ENCODE measurements at places on chromosomes 1 and 21. TPM values are rescaled to one million over a fixed set of nuclear protein-coding genes. Genes with fewer than 3 reads are reported as not detected.

GRCh38 chr1:153355445-153356071 lies 2.1 kb upstream of the S100A9 start:
- DNase-seq = no peak

ILDR2 gene
- 0.60 TPM for total RNA-seq

DNA sequence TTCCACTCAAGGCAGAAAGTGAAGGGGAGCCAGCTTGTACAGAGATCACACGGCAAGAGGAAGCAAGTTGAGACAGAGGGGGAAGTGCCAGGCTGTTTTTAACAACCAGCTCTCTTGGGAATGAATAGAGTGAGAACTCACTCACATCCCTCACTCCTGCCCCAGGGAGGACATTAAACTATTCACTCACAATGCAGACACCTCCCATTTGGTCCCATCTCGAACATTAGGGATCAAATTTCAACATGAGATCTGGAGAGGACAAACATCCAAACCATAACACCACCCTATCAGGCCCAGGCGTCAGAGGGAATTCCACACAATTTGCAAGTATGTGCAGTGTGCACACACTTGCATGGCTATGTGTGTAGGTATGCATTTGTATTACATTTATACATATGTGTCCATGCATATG lies 62.7 kb downstream of the DMAP1 start:
- DNase-seq = no peak

GRCh38 chr1:173195596-173196088 lies 11.5 kb downstream of the TNFSF4 start:
- no peak for DNase-seq

CRABP2 gene
- total RNA-seq = 2.7 TPM

DNA sequence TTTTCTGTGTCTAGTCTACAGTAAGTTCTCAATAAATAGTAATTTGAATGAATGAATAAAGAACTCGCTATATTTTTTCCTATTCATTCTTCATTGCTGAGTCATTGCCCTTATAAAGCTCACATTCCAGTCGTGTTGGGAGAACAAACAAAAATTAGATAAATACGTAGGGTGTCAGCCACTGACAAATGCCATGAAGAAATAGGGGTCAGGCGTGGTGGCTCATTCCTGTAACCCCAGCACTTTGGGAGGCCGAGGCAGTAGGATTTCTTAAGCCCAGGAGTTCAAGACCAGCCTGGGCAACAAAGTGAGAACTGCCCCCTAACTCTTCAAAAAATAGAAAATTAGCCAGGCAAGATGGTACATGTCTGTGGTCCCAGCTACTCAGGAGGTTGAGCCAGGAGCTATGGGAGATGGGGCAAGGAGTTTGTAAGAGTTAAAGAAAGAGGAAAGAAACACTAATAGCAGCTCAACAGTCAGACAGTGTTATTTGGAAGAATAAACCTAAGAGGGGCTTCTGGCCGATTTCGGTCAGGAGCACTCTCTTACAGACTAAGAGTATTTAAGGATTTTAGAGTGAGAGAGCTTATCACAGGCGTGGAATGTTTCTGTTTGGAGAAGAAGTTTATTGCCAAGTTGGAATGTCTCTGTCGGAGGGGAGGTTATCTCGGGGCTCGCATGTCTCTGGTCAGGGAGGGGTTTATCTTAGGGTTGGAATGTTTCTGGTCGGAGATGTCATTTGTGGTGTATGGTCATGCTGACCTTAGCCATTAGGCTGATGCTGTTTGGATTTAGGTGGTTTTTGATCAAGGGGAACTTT lies 1.8 kb upstream of the CHML start:
- no peak for DNase-seq

- no peak for DNase-seq
These were observed 39.1 kb downstream of the USP25 start for GRCh38 chr21:15768853-15769252.

DNA sequence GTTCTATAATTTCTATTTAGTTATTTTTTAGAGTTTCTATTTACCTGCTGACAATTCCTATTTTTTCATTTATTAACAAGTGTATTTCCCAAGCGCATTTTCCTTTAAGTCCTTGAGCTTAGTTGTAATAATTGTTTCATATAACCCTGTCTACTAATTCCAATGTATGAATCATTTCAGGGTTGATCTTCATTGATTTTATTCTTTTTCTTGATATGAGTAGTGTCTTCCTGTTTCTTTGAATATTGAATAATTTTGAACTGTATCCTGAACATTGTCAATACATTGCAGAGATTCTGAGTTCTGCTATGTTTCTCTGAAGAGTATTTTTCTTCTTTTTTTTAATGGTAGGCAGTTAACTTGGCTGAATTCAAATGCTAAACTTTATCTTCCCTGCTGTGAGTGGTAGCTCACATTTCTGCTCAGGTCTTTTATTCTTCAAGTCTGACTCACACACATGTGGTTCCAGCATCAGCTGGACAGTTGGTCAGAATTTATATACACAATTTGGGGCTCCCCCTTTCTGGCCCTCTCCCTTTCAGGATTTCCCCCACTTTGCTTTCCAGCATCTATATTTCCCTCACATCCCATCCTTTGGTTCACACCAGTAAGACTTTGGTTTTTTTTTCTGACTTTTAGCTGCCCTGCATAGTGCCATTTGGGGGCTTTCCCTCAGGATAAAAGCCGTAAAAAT lies 54.4 kb upstream of the WDR26 start:
- no peak for DNase-seq

DNA sequence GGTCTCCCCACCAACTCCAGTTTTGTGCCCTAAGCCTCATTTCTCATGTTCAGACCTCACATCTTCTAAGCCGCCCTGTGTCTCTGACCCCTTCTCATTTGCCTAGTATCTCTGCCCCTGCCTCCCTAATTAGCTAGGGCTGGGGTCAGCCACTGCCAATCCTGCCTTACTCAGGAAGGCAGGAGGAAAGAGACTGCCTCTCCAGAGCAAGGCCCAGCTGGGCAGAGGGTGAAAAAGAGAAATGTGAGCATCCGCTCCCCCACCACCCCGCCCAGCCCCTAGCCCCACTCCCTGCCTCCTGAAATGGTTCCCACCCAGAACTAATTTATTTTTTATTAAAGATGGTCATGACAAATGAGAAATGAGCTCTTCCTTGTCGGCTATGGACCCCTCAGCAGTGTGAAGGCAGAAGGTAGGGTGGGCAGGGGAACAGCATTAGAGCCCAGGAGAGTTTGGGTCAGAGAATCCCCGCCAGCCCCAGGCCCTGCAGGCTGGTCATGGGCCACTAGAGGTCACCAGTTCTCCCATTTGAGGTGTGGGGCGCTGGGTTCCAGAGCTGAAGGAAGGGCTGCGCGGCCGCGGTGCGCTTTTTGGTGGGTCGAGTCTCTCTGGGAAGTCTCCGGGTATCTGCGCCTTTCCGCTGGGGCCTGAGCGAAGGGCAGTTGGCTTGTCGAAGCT lies 11.5 kb downstream of the ADAMTSL4 start:
- DNase-seq = no peak

MTF1 gene
- total RNA-seq = 37.4 TPM

GRCh38 chr1:15446212-15446611 lies 8.0 kb downstream of the CTRC start:
- no peak for DNase-seq

- DNase-seq = no peak
These were observed 132.1 kb downstream of the RHOU start for GRCh38 chr1:228867108-228867950.

PEAR1 gene
- 12.3 TPM for total RNA-seq

- no peak for DNase-seq
These were observed 38.7 kb downstream of the PRSS38 start for GRCh38 chr1:227854189-227854588.

GRCh38 chr1:43482215-43482614 lies 28.5 kb upstream of the HYI start:
- DNase-seq = no peak

LAMB3 gene
- 64.1 TPM for total RNA-seq

- no peak for DNase-seq
These were observed 131.7 kb upstream of the USH2A start for GRCh38 chr1:216554934-216555333.

Data from left lung (tissue), 14 donors.